HTR-8/SVneo (cell line): ENCODE measurements at places on chromosomes 12 and 14.
A peak's percentile ranks its signal among the peaks of the same experiment; 100 is the strongest.

DNA sequence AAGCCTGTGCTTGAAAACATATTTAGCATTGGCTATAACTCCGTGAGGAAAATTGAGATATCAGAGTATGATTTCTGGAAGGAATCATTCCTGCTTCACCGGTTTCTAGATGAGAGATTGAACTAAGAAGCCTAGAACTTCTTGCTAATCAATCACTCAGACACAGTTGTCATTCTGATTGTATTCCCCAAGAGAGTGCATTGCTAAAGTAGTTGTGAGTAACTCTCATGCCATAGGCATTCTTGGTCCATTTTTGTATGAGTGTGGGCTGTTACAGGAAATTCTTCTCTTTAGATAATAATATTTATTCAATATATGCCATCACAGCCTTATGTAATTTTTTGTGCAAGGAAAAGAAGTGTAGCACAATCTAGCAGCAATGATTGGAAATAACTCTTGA lies 893.3 kb upstream of the MDGA2 start:
- peak; percentile 2 for DNase-seq

- DNase-seq, result no peak
Observed at GRCh38 chr14:24122898-24123297, 7.6 kb upstream of the FITM1 start.

DNA sequence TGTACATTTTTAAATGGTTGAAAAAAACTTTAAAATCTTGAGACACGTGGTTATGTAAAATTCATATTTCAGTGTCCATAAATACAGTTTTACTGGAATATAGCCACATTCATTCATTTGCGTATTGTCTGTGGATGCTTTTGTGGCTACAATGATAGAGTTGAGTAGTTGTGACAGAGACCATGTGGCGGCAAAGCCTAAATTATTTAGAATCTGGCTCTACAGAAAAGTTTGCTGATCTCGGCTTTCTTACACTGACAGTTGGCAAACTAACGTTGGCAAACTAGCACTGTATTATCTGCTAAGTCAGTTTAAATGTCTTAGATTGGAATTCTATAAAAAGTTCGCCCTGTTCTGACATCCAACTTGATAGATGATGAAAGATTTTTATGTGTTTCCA lies 2.4 kb downstream of the UNC119B start:
- no peak for DNase-seq

DNA sequence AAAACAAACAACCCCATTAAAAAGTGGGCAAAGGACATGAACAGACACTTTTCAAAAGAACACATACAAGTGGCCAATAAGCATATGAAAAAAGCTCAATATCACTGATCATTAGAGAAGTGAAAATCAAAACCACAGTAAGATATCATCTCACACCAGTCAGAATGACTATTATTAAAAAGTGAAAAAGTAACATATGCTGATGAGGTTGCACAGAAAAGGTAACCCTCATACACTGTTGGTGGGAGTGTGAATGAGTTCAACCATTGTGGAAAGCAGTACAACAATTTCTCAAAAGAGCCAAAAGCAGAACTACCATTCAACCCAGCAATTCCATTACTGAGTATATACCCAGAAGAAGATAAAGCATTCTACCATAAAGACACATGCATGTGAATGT lies 18.2 kb downstream of the PDE6H start:
- no peak for DNase-seq

- no peak for DNase-seq
Observed at GRCh38 chr14:105857826-105858675, 331.7 kb downstream of the TMEM121 start.

GRCh38 chr12:108833757-108834472 lies 23.5 kb downstream of the SSH1 start:
- no peak for DNase-seq

DNA sequence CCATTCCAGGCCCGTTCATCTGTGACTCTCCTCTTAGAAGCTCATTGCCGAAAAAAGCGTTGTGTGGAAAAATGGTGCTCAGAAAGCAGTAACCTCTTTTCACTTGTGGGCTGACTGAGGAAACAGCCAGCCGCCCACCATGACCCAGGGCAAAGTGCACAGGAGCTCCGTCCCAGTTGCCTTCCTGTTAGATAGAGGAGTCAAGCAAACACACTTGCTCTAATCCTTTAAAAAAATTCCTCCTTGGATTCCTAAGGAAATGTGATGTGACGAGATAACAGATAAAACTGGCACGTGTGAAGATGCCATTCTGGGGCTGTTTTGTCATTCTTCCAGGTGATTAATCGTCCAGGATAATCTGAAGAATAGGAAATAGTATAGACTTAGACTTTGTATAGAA lies 396.8 kb upstream of the DDHD1 start:
- DNase-seq, result no peak

DNA sequence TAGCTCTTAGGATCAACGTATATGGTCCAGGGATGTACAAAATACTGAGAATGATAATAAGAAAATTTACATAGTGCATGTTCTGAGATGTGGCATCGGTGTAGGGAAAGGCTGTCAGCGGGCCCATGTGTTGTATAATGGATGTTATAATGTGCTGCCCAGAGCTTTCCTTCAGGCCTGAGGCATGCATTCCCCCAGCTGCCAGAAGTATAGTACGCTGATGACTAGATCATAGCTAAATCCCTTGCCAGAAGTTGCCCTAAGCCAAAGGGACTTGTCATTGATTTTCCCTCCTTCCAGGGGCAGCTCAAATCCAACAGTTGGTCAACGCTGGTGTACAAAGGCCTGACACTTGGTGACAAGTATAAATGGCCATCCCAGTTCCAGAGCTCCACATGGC lies 6.5 kb upstream of the OR11G2 start:
- no peak for DNase-seq

- no peak for DNase-seq
Observed at GRCh38 chr12:113095405-113095804, 38.9 kb downstream of the DTX1 start.

DNA sequence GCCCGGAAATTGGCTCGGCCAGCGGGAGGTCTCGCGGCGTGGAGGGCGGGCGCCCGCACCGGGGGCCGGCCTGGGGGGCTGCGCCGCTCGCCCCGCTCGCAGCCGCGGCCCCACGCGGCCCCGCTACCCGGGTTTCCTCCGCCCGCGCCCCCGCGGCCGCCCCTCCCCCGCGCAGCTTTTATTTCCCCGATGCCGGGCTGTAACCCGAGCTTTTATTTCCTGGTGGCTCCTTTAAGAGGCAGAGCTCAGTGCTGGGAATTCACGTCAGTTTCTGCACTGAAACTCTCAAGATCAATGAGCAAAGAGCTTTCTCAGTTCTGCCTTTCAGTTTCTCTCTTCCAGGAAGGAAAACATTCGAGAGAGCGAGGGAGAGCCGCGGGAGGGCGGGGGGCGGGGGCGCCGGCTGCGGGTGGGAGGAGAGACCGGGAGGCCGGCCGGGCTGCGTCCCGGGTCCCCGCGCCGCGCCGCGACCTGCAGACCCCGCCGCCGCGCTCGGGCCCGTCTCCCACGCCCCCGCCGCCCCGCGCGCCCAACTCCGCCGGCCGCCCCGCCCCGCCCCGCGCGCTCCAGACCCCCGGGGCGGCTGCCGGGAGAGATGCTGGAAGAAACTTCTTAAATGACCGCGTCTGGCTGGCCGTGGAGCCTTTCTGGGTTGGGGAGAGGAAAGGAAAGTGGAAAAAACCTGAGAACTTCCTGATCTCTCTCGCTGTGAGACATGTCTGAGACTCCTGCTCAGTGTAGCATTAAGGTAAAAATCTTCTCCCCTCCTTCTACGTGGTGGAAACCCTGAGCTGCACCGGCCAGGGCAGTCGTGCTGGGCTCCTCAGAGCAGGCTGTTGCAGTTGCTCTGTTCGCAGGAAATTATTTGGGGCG lies at the start of gene ETV6:
Gene ETV6, plus strand, starts transcription at position 262 of the 873 bp plus-strand sequence. Its CDS starts 454 bp downstream, at position 716.
- DNase-seq, result peak; percentile 68

GRCh38 chr14:49447540-49448107 lies 138.6 kb downstream of the RPS29 start:
- no peak for DNase-seq

GRCh38 chr12:77133566-77133965 lies 68.2 kb upstream of the E2F7 start:
- peak; percentile 9 for DNase-seq

DNA sequence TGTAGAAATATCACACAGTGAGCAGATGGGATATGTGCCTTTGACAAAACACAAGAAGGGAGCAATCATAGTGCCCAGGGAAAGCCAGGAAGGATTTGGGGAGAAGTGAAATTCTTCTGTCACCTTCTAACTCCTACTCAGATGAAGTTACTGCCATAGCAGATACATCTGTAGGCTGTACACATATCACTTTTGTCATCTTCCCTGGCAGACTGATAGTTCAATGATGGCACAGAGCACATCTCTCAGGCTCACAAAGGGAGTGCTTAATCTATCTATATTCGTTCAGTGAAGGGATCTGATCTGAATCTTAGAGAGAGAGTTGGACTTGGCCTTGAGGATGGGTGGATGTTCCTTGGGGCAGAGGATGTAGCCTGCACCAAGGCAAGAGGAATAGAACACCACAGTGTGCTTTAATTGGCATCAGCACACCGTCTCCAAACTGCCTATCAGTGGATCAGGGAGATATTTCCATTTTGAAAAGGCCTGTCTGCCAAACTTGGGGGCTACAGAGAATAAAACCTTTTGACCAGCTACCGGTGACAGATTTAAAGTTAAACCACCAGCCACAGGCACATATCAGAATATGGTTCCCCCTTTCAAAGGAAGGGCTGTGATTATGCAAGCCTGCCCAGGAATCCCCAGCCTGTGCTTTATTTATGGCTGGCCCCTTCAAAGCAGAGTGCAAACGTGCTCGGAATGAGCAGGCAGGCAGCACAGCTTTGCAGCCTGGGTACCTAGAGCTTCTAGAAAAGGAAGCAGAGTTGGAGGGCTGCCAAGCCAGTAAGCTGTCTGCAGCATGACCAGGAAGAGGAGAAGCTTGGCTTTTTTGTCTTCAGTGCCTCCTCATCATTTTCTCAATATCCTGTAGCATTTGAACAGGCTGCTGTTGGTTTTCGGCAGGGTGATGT lies 165.5 kb upstream of the DYRK2 start:
- DNase-seq, result peak; percentile 8

DNA sequence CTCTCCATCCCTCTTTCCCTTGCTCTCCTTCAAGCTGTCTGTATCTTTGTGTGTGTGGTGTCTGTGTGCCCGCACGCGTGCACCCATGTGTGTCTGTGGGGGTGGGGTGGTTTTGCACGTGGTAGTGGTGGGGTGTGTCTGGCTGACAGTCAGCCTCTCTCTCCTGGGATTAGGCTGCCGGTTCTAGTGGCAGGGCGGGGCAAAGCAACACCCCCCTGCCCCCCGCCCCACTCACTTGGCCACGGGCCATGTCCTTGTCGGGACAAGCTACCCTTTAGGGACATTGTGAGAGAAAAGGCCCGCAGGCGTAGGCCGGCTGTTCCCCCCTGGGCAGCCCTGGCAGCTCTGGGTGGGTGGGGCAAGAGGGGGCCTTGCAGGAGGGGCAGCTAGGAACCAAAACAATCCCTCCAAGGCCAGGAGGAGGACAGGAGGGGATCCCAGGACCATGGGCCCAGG lies 182.6 kb downstream of the ALG10 start:
- DNase-seq, result no peak

GRCh38 chr14:77812028-77812427 lies 12.1 kb downstream of the ADCK1 start:
- DNase-seq, result no peak

DNA sequence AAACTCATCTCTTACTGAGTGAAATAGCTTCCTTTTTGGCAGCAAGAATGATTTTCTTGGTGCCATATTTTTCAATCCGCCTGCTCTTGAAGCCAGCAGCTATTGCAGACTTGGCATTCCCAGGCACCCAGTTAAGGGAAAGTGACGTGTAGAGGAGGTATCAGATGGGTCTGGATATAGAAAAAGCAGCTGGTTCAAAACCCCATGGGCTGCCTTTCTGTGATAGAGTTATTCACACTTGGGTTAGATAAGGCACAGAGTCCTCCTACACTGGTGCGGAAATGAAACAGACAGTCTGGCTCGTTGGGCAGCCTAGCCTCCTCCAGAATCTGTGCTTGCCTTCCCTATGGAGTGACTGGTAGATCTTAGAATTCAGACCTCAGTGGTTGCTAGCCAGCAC lies 62.2 kb downstream of the PTPN11 start:
- no peak for DNase-seq

DNA sequence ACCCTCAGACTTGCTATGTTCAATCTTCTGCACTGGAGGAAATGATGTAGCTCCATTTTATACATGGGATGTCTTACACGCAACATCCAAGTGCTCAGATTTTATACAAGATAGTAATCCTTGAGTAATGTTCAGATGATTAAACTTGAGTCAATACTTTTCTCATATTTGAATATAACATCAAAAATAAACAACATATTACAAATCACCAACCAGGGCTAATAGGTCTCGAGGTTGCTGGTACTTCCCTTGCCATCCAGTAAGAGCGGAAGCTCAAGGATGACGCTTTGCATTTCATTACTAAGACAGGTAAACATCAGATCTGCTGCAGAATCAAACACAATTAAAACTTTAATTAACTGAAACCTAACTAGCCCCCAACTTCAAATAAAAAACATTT lies 97.3 kb downstream of the FOXN3 start:
- no peak for DNase-seq

GRCh38 chr12:531951-532585 lies 72.3 kb downstream of the B4GALNT3 start:
- DNase-seq, result no peak

- DNase-seq, result no peak
Observed at GRCh38 chr14:66017927-66018326, 468.2 kb upstream of the CCDC196 start.

DNA sequence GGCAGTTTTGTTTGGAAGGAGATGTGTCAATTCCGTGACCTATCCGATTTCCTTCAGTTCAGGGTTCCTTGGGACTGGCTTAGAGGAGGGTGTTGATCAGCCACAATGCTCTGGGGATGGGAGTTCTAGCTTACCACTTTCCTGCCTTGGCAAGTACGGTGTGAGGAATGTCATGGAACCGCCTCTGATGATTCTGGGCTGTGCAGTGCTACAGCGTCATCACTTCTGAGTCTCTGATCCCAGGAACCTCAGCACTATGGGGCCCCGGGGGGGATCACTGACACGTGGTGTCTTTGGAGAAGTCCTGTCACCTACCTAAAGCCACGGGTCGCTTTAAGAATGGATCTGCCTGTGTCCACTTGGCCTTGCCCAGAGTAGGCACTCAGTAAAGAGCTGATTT lies 271.5 kb upstream of the FKBP4 start:
- DNase-seq, result no peak

- no peak for DNase-seq
Observed at GRCh38 chr14:101151226-101151926, 247.9 kb upstream of the RTL1 start.

DNA sequence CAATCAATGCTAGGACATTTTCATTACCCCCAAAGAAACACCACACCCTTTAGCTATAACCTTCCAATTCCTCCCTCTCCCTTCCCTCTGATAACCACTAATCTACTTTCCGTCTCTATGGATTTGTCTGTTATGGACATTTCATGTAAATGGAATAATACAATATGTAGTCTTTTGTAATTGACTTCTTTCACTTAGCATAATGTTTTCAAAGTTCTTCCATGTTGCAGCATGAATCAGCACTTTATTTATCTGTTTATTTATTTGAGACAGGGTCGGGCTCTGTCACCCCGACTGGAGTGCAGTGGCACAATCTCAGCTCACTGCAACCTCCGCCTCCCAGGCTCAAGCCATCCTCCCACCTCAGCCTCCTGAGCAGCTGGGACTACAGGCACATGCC lies 1.2 kb upstream of the RBM19 start:
- DNase-seq, result no peak

- DNase-seq, result no peak
Observed at GRCh38 chr12:29610473-29611170, 113.1 kb upstream of the OVCH1 start.

GRCh38 chr12:108017472-108018057 lies 111.5 kb upstream of the WSCD2 start:
- no peak for DNase-seq

- DNase-seq, result peak; percentile 56
Observed at GRCh38 chr12:54413284-54414190, 5.5 kb downstream of the ITGA5 start.

GRCh38 chr12:55688716-55689655 lies 18.7 kb downstream of the ITGA7 start:
- no peak for DNase-seq
